Activated naive CD8-positive, alpha-beta T cell treated with anti-CD3 and anti-CD28 coated beads for 36 hours (primary cell): ENCODE measurements at places on chromosomes 2 and 18. TPM values are rescaled to one million over a fixed set of nuclear protein-coding genes. Genes with fewer than 3 reads are reported as not detected.

GRCh38 chr2:234204480-234204879 is 154.0 kb downstream of the SPP2 start:
- no peak overlapping the region for H3K4me3 ChIP-seq
- H3K4me1 ChIP-seq, result peaks cover 5% of the 10 kb centered on the region
- no peak for DNase-seq
- H3K27ac ChIP-seq, result no peak overlapping the region
- no peaks in the 10 kb centered on the region for H3K27me3 ChIP-seq
- no peaks in the 10 kb centered on the region for H3K36me3 ChIP-seq

GRCh38 chr2:66682476-66682875 is 247.6 kb downstream of the MEIS1 start:
- DNase-seq, result no peak
- H3K27ac ChIP-seq, result no peak overlapping the region
- no peak overlapping the region for H3K4me3 ChIP-seq
- H3K36me3 ChIP-seq, result no peaks in the 10 kb centered on the region

DNA sequence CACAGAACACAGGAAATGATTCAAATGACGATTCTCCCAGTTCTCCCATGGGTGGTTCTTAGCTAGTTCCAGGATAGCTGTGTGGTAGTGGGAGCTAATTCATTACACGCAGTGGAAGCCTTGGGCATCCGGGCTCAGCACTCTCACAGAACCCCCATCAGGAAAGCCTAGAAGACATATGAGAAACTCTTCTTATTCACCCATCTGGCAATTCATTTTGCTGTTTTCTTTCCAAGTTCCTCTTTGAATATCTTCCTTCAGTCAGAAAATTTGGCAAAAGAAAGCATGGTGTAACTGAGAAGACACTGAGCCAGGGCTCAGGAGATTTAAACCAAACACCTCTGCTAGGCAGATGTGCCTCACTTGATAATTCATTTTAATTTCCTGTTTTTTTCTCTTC is 85.2 kb upstream of the FN1 start:
- H3K4me3 ChIP-seq, result no peak overlapping the region
- no peaks in the 10 kb centered on the region for H3K27me3 ChIP-seq
- H3K4me1 ChIP-seq, result no peaks in the 10 kb centered on the region
- no peak for DNase-seq

DNA sequence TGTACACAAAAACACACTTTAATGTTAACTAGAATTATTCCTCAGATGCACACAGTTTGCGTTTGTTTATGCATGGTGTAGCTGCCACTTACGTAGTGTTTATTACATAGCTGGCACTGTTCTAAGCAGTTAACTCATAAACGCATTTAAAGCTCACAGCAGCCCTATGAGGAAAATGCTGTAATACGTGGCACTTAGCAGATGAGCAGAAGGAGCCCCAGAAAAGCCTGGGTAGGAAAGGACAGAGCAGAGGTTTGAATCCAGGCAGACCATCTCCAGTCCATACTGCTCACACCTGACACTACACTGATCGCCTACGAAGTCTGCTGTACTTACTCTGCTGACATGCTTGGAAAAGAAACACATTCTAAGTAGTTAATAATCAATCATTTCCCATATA is 66.6 kb downstream of the BCL2 start:
- H3K4me3 ChIP-seq, result no peak overlapping the region
- peaks cover 77% of the 10 kb centered on the region for H3K36me3 ChIP-seq
- no peak for DNase-seq
- no peak overlapping the region for H3K27ac ChIP-seq
- peaks cover 56% of the 10 kb centered on the region for H3K4me1 ChIP-seq

The PGAP1 gene
- 17.8 TPM for total RNA-seq

GRCh38 chr2:150924878-150925277 is 336.8 kb downstream of the RBM43 start:
- no peak overlapping the region for H3K27ac ChIP-seq
- no peaks in the 10 kb centered on the region for H3K36me3 ChIP-seq
- no peak overlapping the region for H3K4me3 ChIP-seq
- DNase-seq, result no peak

The EGR4 gene
- total RNA-seq, result 0.44 TPM

DNA sequence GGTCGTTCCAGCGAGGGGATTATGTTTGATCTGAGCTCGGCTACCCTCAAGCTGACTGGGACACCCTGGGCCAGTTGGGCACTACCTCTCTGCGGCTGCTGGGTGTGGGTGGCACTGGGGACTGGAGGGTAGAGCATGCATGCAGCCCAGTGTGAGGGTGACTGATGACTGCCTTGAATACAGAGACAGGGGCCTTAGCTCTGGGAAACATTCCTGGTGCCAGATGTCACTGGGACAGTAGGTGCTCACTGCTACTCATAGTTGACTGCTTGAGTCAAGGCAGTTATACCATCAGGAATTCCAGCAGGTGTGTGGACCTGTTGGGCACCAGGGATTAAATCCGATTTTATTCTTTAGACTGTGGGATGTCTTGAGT is 33.6 kb upstream of the ATP6V1B1 start:
- peak overlapping the region; percentile 43 for H3K4me3 ChIP-seq
- no peak for DNase-seq
- no peaks in the 10 kb centered on the region for H3K36me3 ChIP-seq
- no peak overlapping the region for H3K27ac ChIP-seq
- peaks cover 98% of the 10 kb centered on the region for H3K27me3 ChIP-seq

The MBOAT2 gene
- total RNA-seq, result 2.1 TPM

- H3K27me3 ChIP-seq, result peaks cover 6% of the 10 kb centered on the region
- H3K4me3 ChIP-seq, result no peak overlapping the region
- H3K4me1 ChIP-seq, result no peaks in the 10 kb centered on the region
- no peaks in the 10 kb centered on the region for H3K36me3 ChIP-seq
- no peak for DNase-seq
- H3K27ac ChIP-seq, result no peak overlapping the region
These were observed 45.4 kb upstream of the ANKRD62 start for GRCh38 chr18:12048010-12048826.

GRCh38 chr2:86201671-86202335 is 2.5 kb downstream of the MRPL35 start:
- no peaks in the 10 kb centered on the region for H3K27me3 ChIP-seq
- no peak overlapping the region for H3K4me3 ChIP-seq
- H3K27ac ChIP-seq, result no peak overlapping the region
- no peak for DNase-seq
- H3K36me3 ChIP-seq, result peaks cover 19% of the 10 kb centered on the region

The POLE4 gene
- total RNA-seq, result 56.0 TPM

GRCh38 chr2:99169534-99169933 is 11.3 kb downstream of the MITD1 start:
- H3K4me1 ChIP-seq, result peaks cover 31% of the 10 kb centered on the region
- H3K27me3 ChIP-seq, result no peaks in the 10 kb centered on the region
- H3K36me3 ChIP-seq, result peaks cover 32% of the 10 kb centered on the region
- DNase-seq, result no peak
- peak overlapping the region; percentile 48 for H3K27ac ChIP-seq

- H3K36me3 ChIP-seq, result peaks cover 59% of the 10 kb centered on the region
- DNase-seq, result no peak
- H3K27ac ChIP-seq, result no peak overlapping the region
- no peaks in the 10 kb centered on the region for H3K27me3 ChIP-seq
- H3K4me1 ChIP-seq, result peaks cover 7% of the 10 kb centered on the region
These were observed 56.3 kb upstream of the CCDC195 start for GRCh38 chr2:224772494-224772893.

DNA sequence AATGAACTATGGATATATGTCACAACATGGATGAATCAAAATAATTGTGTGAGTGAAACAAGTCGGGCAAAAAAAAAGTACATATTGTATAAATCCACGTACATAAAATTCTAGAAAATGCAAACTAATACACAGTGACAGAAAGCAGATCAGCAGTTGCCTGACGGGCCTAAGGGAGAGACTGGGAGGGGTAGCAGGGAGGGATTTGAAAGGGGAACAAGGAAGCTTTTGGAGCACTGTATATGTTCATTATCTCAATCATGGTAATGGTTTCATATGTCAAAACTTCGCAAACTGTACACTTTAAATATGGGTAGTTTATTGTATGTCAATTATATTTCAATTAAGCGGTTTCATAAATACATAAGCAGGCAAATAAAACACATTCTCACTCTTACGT is 153.8 kb downstream of the ANKRD44 start:
- peaks cover 37% of the 10 kb centered on the region for H3K36me3 ChIP-seq
- no peak overlapping the region for H3K4me3 ChIP-seq
- no peak for DNase-seq
- H3K27ac ChIP-seq, result peak overlapping the region; percentile 38
- H3K4me1 ChIP-seq, result peaks cover 74% of the 10 kb centered on the region

- DNase-seq, result no peak
- no peaks in the 10 kb centered on the region for H3K4me1 ChIP-seq
- no peak overlapping the region for H3K4me3 ChIP-seq
- no peaks in the 10 kb centered on the region for H3K36me3 ChIP-seq
- H3K27me3 ChIP-seq, result peaks cover 3% of the 10 kb centered on the region
These were observed 144.8 kb upstream of the GULP1 start for GRCh38 chr2:188146888-188147287.

- no peaks in the 10 kb centered on the region for H3K27me3 ChIP-seq
- H3K36me3 ChIP-seq, result peaks cover 22% of the 10 kb centered on the region
- H3K4me3 ChIP-seq, result peak overlapping the region; percentile 86
- no peak for DNase-seq
- H3K27ac ChIP-seq, result peak overlapping the region; percentile 86
- peaks cover 29% of the 10 kb centered on the region for H3K4me1 ChIP-seq
These were observed 695 bp upstream of the BIRC6 start for GRCh38 chr2:32355976-32356680.

GRCh38 chr18:11997466-11997865 is 16.2 kb downstream of the IMPA2 start:
- peaks cover 1% of the 10 kb centered on the region for H3K36me3 ChIP-seq
- DNase-seq, result no peak
- peaks cover 9% of the 10 kb centered on the region for H3K4me1 ChIP-seq
- no peak overlapping the region for H3K27ac ChIP-seq
- H3K27me3 ChIP-seq, result no peaks in the 10 kb centered on the region
- no peak overlapping the region for H3K4me3 ChIP-seq

- DNase-seq, result no peak
- no peak overlapping the region for H3K4me3 ChIP-seq
- peaks cover 62% of the 10 kb centered on the region for H3K27me3 ChIP-seq
These were observed 8.0 kb upstream of the CFAP65 start for GRCh38 chr2:219049282-219049681.

- H3K4me1 ChIP-seq, result no peaks in the 10 kb centered on the region
- no peaks in the 10 kb centered on the region for H3K36me3 ChIP-seq
- no peak overlapping the region for H3K4me3 ChIP-seq
- H3K27me3 ChIP-seq, result no peaks in the 10 kb centered on the region
These were observed 10.4 kb downstream of the CIB4 start for GRCh38 chr2:26630669-26631360.

DNA sequence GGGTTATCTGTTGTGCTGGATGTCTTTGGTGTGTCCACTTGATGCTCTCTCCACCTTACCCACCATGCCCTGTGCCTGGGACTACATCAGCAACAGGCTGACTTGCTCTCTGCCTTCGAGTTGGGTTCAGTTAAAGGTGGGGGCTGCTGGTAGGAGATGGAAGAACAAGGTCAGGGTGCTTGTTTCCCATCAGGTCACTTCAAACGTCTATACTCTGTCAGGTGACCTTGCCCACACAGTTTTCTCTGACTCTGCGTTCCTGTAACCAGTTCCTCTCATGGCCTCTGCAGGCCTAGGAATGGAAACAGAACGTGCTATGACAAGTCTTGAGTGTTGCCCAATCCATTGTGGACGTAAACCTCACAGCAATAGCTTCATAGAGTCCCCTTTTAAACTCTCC is 38.4 kb upstream of the PAPOLG start:
- H3K36me3 ChIP-seq, result no peaks in the 10 kb centered on the region
- no peak overlapping the region for H3K27ac ChIP-seq
- H3K27me3 ChIP-seq, result no peaks in the 10 kb centered on the region
- no peak overlapping the region for H3K4me3 ChIP-seq

DNA sequence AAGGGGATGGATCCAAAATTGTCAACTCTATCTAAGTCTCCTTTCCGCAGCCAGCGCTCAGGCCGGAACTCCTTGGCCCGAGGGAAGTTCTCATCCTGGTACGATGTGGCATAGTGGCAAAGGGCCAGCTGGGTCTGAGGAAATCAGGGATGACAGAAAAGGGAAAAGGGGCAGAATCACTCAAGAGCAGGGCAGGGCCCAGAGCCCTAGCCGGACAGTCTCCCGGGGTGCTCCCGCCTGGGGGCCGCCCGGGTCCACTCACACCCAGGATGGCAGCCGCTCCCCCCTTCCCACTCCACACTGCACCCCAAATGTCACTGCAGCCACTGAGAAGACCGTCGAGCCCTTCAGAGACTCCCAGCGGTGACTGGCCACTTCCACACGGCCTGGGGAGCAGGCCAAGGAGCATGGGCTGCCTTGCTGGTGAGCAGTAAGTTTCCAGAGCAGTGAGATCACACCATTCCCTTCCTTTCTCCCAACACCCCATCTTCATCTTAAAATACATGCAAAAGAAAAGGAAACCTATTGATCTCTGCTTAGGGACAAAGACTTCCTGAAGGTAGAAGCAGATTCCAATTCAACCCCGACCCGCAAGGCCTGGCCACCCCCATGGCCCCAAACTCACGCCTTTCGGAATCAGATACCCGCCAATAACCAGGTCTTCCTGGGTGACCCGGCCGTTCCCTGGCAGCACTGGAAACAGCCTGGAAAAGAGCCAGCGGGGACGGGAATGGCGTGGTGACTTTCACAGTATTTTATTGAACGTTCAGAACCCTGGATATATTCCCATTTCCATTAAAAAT is 26.7 kb downstream of the CYP27C1 start:
- no peak overlapping the region for H3K4me3 ChIP-seq
- H3K27ac ChIP-seq, result no peak overlapping the region
- H3K4me1 ChIP-seq, result no peaks in the 10 kb centered on the region
- DNase-seq, result no peak
- peaks cover 6% of the 10 kb centered on the region for H3K27me3 ChIP-seq

- peaks cover 7% of the 10 kb centered on the region for H3K27me3 ChIP-seq
- no peak overlapping the region for H3K4me3 ChIP-seq
- no peak overlapping the region for H3K27ac ChIP-seq
- H3K36me3 ChIP-seq, result no peaks in the 10 kb centered on the region
These were observed 163.8 kb upstream of the MEX3C start for GRCh38 chr18:51361130-51361860.

The SLC5A7 gene
- not detected for total RNA-seq

GRCh38 chr2:69554568-69554967 is 89.0 kb downstream of the AAK1 start:
- peaks cover 37% of the 10 kb centered on the region for H3K4me1 ChIP-seq
- H3K27ac ChIP-seq, result peak overlapping the region; percentile 50
- DNase-seq, result no peak
- H3K27me3 ChIP-seq, result no peaks in the 10 kb centered on the region
- no peak overlapping the region for H3K4me3 ChIP-seq
- peaks cover 22% of the 10 kb centered on the region for H3K36me3 ChIP-seq

- H3K27me3 ChIP-seq, result no peaks in the 10 kb centered on the region
- H3K27ac ChIP-seq, result no peak overlapping the region
- no peaks in the 10 kb centered on the region for H3K36me3 ChIP-seq
- DNase-seq, result no peak
- H3K4me3 ChIP-seq, result no peak overlapping the region
- H3K4me1 ChIP-seq, result no peaks in the 10 kb centered on the region
These were observed 37.4 kb upstream of the NOL4 start for GRCh38 chr18:34261865-34262780.

GRCh38 chr18:47313901-47314300 is 62.4 kb upstream of the SKOR2 start:
- no peak overlapping the region for H3K4me3 ChIP-seq
- H3K4me1 ChIP-seq, result no peaks in the 10 kb centered on the region
- H3K27me3 ChIP-seq, result peaks cover 3% of the 10 kb centered on the region

GRCh38 chr2:176455816-176456291 is 186.6 kb downstream of the MTX2 start:
- no peak overlapping the region for H3K4me3 ChIP-seq
- no peak for DNase-seq
- H3K4me1 ChIP-seq, result peaks cover 2% of the 10 kb centered on the region
- H3K27me3 ChIP-seq, result peaks cover 47% of the 10 kb centered on the region
